ENCODE measurements at places on chromosomes 1 and 21.

DNA sequence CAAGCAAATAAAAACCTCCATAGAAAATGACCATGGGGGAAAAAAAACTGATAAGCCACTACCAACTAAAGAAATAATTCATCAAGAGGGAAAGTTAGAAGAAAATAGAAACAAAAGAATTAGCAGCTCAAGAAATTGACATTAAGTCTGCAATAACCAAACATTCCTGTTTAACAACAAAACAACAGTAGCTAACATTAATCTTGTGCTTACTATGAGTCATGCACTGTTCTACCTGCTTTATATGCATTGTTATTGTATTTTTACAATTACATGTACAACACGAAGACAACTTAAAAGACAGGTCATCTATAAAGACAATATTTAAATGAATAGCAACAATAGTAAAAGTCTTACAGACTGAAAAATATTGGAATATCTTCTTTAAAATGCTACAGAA lies 34.4 kb upstream of the LRRC7 start:
- DNase-seq = no peak

- DNase-seq = peak; percentile 62
Measured at GRCh38 chr1:209620487-209620884, 31.7 kb downstream of the LAMB3 start.

GRCh38 chr1:59016390-59016789 lies 232.5 kb upstream of the JUN start:
- peak; percentile 46 for DNase-seq

DNA sequence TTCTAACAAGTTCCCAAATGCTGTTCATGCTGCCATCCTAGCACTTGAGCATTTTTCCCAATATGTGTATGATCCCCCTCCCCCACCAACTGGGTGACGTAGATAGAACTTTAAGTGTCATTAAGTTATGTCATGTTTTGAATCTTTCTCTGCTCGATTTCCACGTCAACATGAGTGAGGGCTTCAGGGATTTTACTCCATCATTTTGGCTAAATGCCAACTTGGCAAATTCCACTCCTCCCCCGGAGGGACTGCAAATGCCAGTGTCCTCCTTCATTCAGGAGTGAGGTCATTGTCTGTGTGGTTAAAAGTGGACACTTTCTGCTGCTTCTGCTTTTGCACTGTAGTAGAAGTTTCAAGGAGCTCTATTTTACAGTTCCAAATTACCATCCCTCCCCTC lies 201.7 kb downstream of the FGGY start:
- DNase-seq = peak; percentile 42

DNA sequence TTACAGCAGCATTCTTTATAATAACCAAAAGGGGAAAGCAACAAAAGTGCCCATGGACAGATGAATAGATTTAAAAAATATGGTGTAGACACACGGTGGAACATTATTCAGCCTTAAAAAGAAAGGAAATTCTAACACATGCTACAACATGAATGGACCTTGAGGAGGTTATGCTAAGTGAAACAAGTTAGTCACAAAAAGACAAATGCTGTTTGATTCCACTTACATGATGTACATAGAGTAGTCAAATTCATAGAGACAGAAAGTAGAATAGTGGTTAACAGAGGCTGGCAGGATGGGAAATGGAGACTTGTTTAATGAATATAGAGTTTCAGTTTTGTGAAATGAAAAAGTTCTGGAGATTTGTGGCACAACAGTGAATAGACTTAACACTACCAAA lies 151.4 kb downstream of the CYYR1 start:
- DNase-seq = no peak

DNA sequence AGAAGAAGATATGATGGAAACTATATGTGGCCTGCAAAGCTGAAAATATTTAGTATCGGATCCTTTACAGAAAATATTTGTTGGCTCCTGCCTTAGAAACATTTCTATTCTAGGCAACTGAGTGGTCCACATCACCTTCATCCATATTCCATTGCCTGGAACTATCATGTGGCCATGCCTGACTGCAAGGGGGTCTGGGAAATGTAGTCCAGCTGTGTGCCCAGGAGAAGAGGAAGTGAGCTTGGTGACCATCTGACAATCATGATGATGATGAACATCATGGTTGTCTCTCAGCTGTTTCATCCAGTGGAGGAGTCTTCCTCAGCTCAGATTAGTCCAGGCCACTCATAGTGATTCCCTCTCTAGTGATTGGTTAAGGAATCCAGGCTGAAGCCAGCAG lies 61.8 kb upstream of the IFNLR1 start:
- DNase-seq = no peak

- no peak for DNase-seq
Measured at GRCh38 chr1:89682611-89683010, 49.7 kb downstream of the LRRC8C start.

- DNase-seq = no peak
Measured at GRCh38 chr1:179297105-179297378, 3.4 kb downstream of the SOAT1 start.

- DNase-seq = no peak
Measured at GRCh38 chr1:218352075-218352438, 6.9 kb downstream of the TGFB2 start.

DNA sequence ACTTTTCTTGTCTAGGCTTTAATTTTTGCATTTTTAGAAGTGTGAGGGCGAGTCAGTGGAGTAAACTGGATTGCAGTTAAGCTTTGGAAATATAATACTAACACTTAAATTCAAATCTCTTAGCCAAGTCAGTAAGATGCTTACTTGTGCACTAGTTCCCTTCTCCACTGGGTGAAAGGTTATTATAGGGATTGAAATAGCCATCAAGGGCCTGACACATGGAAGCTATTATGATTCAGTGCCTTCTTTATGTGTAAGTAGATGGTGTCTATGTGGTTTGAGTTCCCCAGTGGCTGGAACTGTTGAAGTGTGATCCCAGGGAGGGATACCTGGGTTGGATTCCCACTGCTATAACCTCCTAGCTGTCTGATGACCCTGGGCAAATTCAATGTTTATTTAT lies 24.7 kb upstream of the DMRTA2 start:
- no peak for DNase-seq
